ENCODE measurements at places on chromosomes 16 and 17.
A peak's percentile ranks its signal among the peaks of the same experiment; 100 is the strongest.

DNA sequence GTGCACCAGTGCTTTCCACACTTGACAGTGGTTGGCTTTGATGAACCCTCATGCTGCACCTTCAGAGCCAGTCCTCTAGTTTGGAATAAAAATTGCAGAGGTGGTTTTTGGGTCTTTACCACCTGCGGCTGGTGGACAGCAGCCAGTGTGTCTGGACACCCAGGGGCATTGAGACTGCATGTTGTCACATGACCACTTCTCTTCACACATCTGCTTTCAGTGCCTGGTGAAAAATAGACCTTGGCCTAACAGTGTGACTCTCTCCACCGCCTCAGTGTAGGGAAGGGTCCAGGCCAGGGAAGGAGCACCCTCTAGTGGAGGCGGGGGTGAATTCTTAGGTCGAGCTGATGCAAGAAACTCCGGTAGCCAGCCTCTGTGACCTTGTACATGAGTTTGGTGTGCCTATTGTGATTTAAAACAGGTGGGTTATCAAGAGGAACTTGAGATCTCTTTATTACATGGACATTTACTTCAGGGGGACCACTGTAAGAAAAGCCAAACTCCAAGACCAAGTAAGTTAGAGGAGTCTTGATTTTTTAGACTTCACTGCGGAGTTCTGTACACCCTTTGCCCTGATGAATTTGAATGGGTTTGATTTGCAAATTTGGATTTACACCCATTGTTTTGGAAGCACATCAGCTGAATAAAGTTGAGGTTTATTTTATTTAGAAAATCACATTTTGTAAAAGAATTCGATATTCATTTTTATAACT is 17.9 kb downstream of the GOSR2 start:
- DNase-seq: peak; percentile 45

DNA sequence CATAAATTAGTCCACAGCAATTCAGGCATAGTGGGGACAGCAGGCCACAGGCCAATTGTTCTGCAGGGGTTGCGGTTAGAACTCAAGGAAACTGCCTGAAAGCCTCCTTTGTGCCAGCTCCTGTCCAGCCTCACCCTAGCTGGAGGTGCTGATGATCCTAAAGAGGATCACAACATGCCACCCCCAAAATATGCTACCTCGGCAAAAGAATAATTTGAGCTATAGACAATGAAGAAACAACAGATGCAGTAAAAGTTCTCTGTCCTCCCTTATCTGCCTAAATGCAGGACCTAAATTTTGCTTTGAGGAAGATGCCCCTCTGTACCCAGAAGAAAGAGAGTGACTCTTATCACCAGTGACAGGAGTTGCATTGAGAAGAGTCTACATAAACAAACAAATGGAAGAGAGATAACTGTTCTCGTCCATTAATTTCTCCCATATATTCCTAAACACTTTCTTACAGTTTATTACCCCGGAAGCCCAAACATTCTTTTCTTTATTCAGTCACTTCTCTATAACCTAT is 14.7 kb downstream of the ALOX15 start:
- no peak for DNase-seq

DNA sequence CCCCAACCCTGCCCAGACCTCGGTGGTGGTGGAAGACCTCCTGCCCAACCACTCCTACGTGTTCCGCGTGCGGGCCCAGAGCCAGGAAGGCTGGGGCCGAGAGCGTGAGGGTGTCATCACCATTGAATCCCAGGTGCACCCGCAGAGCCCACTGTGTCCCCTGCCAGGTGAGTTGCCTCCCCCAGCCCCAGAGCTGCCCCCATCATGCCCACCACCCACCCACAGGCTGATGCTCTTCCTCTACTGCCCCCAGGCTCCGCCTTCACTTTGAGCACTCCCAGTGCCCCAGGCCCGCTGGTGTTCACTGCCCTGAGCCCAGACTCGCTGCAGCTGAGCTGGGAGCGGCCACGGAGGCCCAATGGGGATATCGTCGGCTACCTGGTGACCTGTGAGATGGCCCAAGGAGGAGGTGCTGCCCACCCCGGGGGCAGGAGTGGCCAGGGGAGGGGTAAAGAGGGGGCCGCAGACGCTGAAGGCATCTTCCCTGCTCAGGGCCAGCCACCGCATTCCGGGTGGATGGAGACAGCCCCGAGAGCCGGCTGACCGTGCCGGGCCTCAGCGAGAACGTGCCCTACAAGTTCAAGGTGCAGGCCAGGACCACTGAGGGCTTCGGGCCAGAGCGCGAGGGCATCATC is 8.4 kb downstream of the GALK1 start:
- DNase-seq: no peak

DNA sequence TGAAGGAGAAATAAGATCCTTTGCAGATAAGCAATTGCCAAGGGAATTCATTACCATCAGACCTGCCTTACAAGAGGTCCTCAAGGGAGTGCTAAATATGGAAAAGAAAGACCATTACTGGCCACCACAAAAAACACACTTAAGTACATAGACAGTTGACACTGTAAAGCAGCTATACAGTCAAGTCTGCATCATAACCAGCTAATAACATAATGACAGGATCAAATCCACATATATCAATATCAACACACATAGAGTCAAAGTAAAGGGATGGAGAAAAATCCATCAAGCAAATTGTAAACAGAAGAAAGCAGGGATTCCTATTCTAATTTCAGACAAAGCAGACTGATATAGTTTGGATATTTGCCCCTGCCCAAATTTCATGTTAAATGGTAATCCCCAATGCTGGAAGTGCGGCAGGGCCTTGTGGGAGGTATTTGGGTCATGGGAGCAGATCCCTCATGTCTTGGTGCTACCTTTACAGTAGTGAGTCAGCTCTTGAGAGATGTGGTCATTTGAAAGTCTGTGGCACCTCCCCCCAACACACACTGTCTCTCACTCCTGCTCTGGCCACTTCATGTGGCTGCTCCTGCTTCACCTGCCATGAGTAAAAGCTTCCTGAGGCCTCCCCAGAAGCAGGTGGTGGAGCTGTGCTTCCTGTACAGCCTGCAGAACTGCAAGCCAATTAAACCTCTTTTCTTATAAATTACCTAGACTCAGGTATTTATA is 32.8 kb downstream of the TANC2 start:
- no peak for DNase-seq

GRCh38 chr16:74153773-74154172 is 142.8 kb upstream of the PSMD7 start:
- DNase-seq: no peak

- no peak for DNase-seq
These were observed 68.4 kb upstream of the NACA2 start for GRCh38 chr17:61659437-61659836.

- DNase-seq: no peak
These were observed 635 bp downstream of the SCPEP1 start for GRCh38 chr17:56978441-56979090.

GRCh38 chr16:3729161-3730112 is 12.1 kb upstream of the TRAP1 start:
- DNase-seq: no peak

GRCh38 chr16:50278251-50278650 is 11.9 kb downstream of the ADCY7 start:
- DNase-seq: no peak

- peak; percentile 13 for DNase-seq
These were observed 395 bp downstream of the STXBP4 start for GRCh38 chr17:54968988-54969332.

DNA sequence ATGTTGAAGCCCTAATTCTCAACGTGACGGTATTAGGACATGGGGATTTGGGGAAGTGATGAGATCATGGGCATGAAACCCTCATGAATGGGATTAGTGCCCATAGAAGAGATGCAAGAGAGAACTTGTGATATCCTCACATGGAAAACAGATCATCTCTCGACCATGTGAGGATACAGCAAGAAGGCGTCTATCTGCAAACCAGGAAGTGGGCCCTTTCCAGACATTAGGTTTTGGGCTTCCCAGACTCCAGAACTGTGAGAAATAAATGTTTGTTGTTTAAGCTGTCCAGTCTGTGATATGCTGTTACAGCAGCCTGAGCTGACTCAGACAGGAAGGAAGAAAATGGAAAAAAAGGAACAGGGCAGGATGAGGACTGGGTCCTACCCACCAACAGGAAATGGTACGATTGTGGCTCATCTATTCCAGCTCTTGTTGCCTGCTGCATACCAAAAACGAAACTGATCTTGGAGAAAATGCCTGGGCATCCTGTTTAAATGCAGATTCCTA is 21.9 kb upstream of the SSTR2 start:
- DNase-seq: no peak

- DNase-seq: no peak
These were observed 191.4 kb upstream of the CDH5 start for GRCh38 chr16:66175058-66175457.

DNA sequence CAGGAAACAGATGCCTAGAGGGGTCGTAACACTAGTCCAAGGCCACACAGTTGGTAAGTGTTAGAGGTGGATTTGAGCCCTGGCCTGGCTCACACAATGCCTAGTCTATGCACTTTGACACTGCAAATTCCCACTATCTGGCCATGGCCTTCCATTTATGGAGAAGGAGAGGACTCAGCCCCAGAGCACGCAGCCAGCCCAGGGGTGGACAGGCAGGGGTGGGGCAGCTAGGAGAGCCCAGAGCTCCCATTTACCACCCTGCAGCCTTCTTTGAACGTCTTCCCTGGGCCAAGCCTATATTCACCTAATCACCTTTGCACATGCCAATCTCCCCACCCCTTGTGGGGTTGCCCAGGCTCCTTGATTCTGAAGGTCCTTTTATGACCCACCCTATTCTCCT is 81.2 kb downstream of the DYNLRB2 start:
- DNase-seq: no peak

DNA sequence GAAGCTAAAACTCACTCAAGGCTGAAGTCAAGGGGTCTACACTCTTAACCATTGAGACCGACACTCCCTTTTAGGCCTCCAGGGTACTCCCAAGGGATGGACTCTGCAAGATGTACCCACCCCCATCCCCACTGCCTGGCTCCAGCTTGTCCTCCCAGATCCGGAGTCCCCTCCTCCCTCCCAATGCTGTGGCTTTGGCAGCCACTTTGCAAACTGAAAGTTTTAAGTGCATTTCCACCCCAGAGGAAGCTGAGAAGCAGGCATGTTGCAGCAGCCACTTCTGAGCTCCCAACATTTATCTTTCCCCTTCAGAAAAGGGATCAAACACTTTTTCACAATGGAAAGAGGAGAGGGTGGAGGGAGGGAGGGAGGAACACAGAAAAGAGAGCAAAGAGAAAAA is 115.2 kb downstream of the COPRS start:
- DNase-seq: no peak

Data from stimulated activated CD8-positive, alpha-beta memory T cell treated with anti-CD3 and anti-CD28 coated beads, Interleukin-4, amount 100 ng/mL, for 4 hours (primary cell).